RKO (cell line): ENCODE measurements at places on chromosomes 4 and X.

DNA sequence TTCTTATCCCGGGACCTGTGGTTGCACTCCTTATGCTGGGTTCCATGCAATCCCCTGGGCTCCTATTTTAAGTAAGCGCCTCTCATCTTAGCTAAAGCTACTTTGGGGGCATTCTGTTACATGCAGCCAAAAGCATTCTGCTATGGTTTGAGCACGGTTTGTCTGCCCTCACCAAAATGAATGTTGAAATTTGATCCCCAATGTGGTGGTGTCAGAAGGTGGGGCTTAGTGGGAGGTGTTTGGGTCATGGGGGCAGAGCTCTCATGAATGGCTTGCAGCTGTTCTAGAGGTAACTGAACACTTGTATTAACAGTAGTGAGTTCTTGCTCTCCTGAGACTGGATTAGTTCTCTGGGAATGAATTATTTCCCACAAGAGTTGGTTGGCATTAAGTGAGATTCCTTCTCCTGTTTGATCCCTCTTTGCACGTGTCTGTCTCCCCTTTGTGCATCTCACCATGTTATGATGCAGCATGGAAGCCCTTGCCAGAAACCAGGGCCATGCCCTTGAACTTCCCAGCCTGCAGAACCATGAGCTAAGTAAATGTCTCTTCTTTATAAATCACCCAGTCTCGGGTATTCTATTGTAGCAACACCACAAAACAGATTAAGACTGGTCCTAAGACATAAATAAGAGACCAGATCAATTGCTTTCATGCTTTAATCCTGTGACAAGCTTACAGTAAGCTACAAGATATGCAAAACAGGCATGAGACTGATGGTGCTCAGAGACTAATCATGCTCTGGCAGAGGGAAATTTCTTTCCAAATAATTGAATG is 141.8 kb downstream of the TSPAN5 start:
- no peak for DNase-seq

DNA sequence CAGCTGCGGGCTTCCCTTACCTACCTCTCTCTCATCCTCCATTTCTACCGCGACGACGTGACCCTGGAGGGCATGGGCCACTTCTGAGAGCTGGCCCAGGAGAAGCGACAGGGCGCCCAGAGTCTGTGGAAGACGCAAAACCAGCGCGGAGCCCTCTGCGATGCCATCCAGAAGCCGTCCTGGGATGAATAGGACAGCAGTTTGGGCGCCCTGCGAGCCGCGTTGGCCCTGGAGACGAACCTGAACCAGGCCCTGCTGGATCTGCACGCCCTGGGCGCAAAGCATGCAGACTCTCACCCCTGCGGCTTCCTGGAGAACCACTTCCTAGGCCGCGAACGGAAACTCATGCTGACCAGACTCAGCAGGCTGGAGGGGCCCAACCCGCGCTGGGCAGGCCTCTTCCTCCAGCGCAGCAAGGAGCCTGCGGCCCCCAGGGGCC is 52.7 kb upstream of the TMPRSS11F start:
- no peak for DNase-seq

GRCh38 chr4:61201561-61201960 is 1.4 kb downstream of the ADGRL3 start:
- no peak for DNase-seq

- DNase-seq, result peak; percentile 43
Measured at GRCh38 chr4:128776794-128777216, 32.7 kb upstream of the JADE1 start.

DNA sequence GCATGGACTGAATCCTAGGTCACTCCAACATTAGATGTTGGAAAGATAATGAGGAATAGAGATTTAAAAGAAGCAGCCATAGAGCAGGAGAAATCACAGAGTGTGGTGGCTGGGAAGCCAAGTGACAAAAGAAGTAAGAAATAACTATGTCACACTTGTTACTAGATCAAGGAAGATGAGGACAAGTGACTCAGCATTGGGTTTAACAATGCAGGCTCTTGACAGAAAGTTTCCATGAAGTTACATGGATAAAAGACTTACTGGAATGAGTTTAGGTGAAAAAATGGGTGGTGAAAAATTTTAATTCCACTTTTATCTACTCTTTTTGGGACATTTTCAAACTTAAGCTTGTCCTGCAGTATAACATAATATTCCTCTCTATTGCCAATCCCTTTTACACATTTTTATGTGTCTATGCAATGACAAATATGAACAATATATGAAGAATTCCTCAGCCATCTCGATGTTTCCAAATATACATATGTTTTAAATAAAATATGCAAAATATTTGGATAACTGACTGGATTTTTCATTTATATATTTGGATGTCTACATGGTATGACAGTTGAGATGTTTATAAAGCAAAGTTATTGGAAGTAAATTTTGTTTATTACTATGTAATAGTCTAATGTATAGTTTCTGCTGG is 462.6 kb downstream of the IL15 start:
- DNase-seq, result no peak

GRCh38 chrX:482192-482701 is 95.5 kb upstream of the PPP2R3B start:
- no peak for DNase-seq

DNA sequence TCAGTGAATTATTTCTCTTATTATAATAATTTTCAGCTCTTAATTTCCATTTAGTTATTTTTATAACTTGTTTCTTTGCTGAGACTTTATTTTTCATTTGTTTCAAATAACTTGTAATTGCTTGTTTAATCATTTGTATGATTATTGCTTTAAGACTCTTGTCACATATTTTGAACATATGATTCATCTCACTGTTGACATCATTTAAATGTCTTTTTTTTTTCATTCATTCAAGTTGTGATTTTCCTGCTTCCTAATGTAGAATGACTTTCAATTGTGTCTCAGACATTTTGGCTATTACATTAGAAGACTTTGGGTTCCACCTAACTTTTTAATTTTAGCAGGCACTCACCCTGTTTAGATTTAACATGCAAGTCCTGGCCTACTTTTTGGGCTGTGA is 234.8 kb upstream of the DIPK2B start:
- DNase-seq, result no peak

GRCh38 chrX:39226251-39226650 is 425.0 kb downstream of the MID1IP1 start:
- DNase-seq, result no peak

DNA sequence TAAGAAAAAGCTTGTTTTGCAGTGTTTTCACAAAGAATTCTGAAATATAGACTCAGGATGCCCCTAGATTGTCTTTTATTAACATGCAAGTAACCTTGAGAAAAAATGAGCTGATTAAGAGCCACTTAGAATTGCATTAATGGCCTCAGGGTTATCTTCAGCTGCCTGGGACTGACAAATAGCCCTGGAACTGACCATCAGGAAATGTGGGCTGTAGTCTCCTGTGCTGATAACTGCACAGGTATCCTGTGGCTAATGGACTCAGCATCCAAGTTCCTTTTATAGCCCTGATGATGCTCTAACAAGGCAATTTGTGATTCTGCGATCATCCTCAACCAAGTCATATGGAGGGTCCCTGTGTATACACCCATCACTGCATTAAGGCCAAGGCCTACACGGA is 17.0 kb downstream of the CA5B start:
- DNase-seq, result no peak

GRCh38 chr4:26406346-26406975 is 83.8 kb downstream of the CCKAR start:
- DNase-seq, result no peak

- DNase-seq, result no peak
Measured at GRCh38 chr4:2047781-2048581, 11.1 kb upstream of the NAT8L start.

GRCh38 chrX:65926095-65927019 is 113.5 kb downstream of the VSIG4 start:
- DNase-seq, result no peak

- DNase-seq, result no peak
Measured at GRCh38 chr4:23361453-23361852, 528.4 kb downstream of the PPARGC1A start.

- no peak for DNase-seq
Measured at GRCh38 chrX:68072041-68072440, 361.3 kb downstream of the OPHN1 start.

GRCh38 chrX:111881715-111882114 is 5.7 kb downstream of the TRPC5OS start:
- no peak for DNase-seq

GRCh38 chrX:53714580-53715345 is 28.2 kb upstream of the HUWE1 start:
- no peak for DNase-seq

GRCh38 chrX:136643243-136643642 is 4.7 kb upstream of the CD40LG start:
- no peak for DNase-seq

GRCh38 chrX:68238568-68238967 is 194.7 kb downstream of the OPHN1 start:
- DNase-seq, result no peak

DNA sequence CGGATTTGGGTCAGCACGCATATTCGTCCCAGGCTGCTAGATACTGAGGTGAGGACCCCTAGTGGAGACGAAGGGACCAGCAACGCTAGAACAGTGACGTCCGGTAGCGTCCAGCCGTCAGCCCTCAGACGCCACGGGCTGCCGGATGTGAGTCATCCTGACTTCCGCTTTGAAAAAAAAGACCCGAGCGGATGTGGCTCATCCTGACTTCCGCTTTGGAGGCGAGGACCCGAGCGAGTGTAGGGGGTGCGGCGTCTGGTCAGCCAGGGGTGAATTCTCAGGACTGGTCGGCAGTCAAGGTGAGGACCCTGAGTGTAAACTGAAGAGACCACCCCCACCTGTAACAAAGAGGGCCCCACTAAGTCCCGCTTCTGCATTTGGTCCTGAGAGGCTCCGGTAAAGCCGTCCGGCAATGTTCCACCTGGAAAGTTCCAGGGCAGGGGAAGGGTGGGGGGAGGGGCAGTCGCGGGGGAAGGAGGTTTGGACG is at the start of gene MAGEB2:
Gene MAGEB2, plus strand, starts transcription at position 207 of the 487 bp plus-strand sequence. CDS start 3,018 bp downstream, outside the sequence.
- no peak for DNase-seq

DNA sequence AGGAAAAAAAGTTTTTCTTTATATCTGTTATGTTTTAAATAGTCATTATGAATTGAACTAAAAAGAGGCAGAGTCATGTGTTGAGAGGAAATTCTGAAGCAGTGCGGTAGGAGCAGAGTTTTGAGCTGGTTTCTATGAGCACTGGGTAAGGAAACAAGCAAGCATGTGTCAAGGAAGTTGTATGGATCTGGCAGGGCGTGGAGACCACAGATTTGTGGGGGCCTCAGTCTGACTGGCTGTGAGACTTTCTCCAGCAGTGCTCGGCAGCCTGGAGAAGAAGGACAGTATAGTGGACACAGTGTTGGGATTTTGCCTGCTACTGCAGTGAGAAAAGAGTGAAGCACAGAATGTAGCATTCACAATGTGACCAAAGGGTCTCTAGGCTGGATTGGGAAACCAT is 399.1 kb downstream of the INPP4B start:
- DNase-seq, result no peak

DNA sequence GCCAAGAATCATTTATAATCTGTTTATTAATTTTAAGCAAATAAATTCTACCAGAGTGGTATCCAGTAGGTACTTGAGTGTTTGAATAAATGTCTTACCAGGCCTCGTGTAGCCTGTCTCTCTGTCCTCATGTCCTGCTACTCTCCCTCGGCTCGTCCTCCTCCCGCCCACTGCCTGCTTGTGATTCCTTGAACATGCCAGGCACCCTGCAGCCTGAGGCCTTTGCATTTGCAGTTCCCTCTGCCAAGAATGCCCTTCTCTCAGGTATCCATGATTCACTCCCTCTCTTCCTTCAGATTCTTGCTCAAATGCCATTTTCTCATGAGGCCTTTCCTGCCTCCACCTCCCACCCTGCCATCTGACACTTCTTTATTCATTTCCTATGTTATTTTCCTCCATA is 209.7 kb upstream of the PRPS2 start:
- no peak for DNase-seq

DNA sequence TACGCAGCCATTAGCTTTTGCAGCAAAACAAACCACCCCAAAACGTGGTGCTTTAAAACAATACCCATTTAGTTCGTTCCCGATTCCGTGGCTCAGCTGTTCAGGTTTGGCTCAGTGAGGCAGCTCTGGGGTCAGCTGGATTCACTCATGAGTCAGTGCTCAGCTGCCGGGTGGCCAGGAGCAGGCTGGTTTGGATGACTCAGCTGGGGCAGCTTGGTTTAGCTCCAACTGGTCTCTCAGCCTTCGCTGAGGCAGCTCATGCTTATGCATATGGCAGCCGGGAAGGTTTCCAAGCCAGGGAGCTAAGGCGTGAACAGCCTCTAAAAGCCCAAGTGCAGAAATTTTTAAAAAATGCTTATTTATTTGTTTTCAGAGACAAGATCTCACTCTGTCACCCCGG is 13.3 kb upstream of the CD99 start:
- peak; percentile 97 for DNase-seq

- no peak for DNase-seq
Measured at GRCh38 chr4:139660568-139661043, 5.0 kb upstream of the MGST2 start.

GRCh38 chrX:150165776-150166610 is 197.1 kb upstream of the MAMLD1 start:
- no peak for DNase-seq

DNA sequence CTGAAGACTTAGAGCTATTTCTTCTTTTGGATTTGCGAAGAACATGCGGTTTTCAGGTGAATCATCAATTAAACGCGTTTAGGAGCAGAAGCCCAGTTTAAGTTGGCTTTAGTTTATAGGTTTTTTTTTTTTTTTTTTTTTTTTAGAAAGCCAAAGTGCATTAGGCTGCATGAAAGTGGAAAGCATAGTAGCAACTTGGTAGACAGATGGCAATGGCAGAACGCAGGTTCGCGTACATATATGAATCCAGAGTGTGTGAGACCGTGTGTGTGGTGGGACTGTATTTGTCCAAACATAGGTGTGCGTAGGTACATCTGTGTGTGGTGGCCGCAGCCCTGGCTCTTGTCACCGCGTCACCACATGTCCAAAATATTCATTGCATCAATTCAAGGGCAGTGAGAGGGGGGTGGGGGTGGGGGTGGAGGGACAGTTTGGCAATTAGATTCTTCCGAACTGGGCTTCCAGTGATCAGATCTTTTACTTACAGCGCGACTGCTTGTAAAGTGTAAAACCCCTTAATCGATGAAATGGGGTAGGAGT is 901 bp downstream of the JADE1 start:
- peak; percentile 66 for DNase-seq

- no peak for DNase-seq
Measured at GRCh38 chr4:123599920-123600810, 203.6 kb downstream of the SPRY1 start.

GRCh38 chr4:94979621-94980020 is 221.9 kb downstream of the BMPR1B start:
- DNase-seq, result no peak
